ENCODE measurements at places on chromosomes 2 and 18.

- peak; percentile 62 for DNase-seq
Measured at GRCh38 chr2:205776139-205776538, 93.8 kb downstream of the NRP2 start.

DNA sequence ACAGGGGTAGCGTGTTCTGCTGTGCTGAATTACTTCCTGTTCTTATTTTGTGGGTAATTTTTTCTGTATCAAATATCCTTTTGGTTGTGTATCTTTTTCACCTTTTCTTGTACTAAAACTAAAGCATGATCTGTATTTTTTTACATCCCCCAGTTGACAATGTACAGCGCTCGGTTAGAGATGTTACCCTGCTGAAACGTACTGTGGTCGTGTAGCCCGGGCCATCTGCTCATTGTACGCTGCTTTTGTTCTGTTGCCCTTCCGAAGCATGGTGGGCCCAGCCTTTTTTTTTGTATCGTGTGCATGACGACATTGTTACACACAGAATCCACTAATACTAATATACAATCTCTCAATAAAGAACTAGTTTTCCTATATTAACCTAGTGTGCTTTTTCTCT is 233.1 kb downstream of the HAUS1 start:
- DNase-seq, result no peak

- no peak for DNase-seq
Measured at GRCh38 chr2:174063492-174064092, 98.4 kb upstream of the SP3 start.

GRCh38 chr2:156452971-156453370 is 16.8 kb downstream of the GPD2 start:
- DNase-seq, result no peak

GRCh38 chr2:172859581-172860335 is 124.1 kb downstream of the RAPGEF4 start:
- DNase-seq, result no peak

DNA sequence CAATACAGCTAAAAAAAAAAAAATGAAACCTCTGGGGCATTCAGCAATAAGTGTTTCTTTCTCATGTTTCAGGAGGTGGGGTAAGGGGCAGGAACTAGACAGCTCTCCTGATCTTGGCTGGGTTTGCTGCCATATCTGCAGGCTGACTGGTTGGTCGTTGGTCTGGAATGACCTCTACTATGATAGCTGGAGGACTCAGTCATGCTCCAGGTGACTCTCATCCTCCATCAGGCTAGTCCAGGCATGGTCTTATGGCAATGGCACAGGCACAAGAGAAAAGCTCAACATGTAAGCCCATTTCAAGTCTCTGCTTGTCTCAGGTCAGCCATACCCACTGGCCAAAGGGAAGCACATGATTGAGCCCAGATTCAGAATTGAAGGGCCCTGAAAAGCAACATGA is 9.5 kb upstream of the SLC1A4 start:
- DNase-seq, result no peak

DNA sequence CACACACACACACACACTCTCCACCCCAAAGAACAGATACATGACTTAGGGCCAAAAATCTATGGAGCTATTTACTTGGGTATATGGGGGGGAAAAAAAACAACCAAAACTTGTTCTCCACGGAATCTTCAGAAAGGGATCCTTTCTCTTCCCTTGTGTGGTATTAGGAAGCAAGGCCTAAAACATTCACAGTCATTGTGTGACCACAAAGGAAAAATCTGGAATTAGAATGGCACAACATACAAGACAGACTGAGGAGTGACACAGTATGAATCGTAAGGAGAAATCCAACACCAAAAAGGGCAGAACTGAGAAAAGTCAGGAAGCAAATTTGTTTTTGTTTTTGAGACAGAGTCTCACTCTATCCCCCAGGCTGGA is 70.3 kb downstream of the ASXL2 start:
- DNase-seq, result no peak

DNA sequence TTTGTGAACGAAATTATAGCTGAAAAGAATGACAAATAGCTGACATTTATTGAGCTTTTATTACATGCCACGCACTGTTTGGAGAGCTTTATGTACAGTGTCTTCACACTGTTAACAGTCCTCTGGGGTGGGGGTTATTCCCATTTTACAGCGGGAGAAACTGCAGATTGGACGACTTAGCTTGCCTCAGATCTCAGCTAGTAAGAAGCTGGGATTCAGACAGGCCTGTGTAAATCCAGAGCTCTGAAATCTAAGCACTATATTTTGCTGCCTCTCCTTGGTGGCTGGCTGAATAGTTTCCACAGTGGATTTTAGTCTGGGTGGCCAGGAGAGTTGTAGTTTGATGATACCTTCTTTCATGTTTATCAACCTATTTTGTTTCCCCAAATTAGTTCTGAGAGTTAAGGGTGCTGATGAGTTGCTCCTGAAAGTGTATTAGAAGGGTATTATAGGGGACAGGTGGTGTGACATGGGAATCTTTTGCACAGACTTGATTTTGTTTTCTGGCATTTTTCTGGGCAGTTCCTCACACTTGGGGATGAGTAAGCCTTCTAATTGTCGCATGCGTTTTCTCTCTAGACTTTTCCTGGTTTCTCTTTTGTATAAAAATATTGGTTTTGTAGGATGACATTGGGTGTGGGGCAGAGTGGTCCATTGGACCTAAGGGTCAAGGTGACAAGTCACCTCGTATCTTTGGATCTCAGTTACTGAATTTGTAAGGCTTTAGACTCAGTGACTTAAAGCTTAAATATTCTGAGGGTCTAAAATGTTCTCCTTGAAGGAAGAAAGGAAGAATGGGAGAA is 1.5 kb downstream of the ACSL3 start:
- no peak for DNase-seq

- DNase-seq, result no peak
Measured at GRCh38 chr18:41872206-41872605, 82.8 kb upstream of the PIK3C3 start.

DNA sequence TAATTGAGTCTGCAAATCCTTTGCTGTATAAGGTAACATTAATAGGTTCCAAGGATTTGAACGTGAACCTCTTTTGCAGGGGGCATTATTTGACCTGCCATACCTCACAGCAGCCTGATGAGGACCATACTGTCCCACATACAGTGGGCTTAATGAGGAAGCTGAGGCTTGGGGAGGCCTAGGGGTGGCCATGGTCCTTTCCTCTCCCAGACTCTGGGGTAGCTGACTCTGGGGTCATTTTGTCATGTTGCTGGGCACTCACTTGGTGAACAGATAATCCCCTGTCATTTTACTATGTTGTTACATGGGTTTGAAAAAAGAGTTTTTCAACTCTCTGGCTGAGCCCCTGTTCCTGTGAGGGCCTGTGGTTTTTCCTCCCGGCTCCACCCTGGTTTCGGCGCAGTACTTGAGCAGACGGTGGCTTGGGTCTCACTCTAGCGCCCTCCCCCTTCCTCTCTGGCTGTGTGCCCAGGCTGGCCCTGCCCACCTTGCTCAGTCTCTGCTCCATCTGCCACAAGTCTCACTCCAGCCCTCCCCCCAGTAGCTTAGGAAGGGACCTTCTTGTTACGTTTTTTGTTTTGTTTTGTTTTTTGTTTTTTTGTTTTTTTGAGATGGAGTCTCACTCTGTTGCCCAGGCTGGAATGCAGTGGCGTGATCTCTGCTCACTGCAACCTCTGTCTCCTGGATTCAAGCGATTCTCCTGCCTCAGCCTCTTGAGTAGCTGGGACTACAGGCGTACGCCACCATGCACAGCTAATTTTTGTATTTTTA is 21.0 kb downstream of the INPP4A start:
- no peak for DNase-seq

DNA sequence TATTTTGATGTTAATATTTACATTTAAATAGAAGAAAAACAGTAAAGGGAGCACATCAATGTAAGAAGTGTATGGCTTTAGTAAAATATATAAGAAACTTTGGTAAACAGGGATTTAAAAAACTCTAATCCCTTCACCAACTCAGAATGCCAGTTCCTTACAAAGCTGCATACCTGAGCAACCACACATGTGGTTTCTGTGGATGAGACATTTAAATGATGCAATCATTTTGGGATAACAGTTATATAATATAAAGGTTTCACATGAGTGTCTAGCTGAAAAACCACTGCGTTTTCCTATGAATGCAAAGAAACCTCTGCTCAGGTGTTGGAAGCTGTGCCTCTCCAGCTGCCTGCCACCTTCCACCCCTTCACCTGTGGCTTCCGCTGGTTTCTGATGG is 209.1 kb upstream of the REV1 start:
- DNase-seq, result no peak

DNA sequence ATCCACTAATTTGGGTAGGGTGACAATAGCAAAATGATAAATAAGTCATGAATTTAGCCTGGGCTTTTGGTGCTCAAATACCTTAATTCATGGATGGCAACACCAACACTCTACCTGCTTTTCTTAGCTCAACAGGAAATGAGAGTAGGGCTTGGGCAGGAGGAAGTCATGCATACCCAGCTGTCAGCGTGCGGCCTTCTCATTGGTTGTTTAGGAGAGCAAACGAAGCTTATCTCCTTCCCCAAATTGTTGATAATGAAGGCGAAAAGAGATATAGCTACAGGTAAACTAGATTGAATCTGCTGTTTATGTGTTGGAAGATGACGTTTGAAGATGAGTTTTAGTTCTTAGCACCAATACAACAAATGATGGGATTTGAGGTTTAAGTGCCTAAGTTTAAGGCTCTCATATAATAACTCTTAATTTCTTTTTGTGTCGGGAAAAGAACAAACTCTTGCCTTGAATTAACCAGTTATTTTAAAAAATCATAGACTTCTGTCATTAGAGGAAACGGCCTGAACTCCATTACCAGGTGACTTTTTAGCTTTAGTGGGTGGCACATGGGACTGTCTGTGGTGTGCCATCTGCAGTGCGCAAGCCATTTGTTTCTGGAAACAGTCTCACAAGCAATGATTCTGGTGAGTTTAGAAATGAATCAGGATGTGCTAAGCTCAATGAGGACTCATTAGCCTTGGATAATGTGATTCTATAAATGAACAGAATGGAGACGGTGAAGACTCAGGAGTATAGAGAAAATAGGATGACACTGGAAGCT is 19.8 kb downstream of the MAP4K4 start:
- DNase-seq, result no peak

DNA sequence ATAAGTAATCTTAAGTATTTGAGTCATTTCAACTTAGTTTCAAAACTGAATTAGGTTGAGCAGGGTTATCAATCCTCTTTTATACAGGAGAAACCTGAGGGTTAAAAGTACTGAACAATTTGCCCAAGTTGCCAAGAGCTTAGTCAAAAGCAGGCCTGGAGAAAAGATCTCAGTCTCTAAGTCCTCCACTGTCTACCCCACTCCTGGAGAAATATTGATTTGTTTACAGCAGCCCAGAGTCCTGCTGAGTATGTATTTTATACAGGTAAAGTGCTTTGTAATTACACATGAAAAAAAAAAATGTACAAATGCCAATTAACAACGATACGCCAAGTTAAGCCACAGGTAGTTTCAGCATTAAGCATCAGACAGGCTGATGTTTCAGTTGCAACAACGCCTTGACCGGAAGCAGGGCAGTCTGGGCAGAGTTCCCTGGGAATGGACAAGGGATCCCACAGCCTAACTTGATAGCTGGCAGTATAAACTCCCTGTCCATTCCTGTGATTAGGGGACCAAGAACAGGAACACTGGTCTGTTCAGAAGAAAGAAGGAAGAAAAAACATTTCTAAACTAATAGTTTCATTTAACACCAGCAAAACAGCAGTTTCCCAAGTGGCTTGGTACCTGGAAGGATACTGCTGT is 132.9 kb downstream of the MYO5B start:
- no peak for DNase-seq

- no peak for DNase-seq
Measured at GRCh38 chr2:220531216-220531615, 903.8 kb downstream of the SLC4A3 start.

DNA sequence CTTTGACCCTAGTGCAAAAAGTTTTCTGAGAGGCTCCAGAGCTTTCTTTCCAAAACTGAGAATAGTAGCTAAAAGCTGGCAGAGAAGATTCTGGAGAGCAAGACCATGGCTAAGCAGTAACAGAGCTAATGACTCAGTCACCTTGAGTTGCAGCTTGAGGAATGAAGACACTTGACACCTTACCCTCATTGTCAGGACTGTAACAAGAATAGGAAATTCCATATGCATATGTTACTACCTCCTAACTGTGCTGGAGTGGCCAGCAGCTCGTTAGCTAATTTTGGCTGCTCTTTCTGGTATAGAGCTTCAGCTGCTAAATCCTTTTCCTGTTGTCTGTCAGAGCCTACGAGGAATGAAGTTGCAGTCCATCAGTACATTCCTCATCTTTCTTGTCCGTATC is 68.6 kb upstream of the LHCGR start:
- no peak for DNase-seq

- DNase-seq, result no peak
Measured at GRCh38 chr2:160516547-160517365, 23.1 kb upstream of the RBMS1 start.
